Gastroesophageal sphincter (tissue), 4 donors: ENCODE measurements at places on chromosomes 5 and 9. TPM values are rescaled to one million over a fixed set of nuclear protein-coding genes. Genes with fewer than 3 reads are reported as not detected.

Gene SPATA31A3
- total RNA-seq, result not detected

Gene FBXW11
- 88.3 TPM for total RNA-seq

Gene ARHGEF39
- 1.1 TPM for total RNA-seq

Gene ZNG1E
- total RNA-seq, result 16.1 TPM

Gene MEGF9
- 24.7 TPM for total RNA-seq

Gene F2RL1
- 0.50 TPM for total RNA-seq

Gene SAP30L
- 83.0 TPM for total RNA-seq

Gene MARVELD2
- total RNA-seq, result 2.2 TPM

Gene SPATA31C1
- total RNA-seq, result not detected

Gene NPR2
- total RNA-seq, result 30.6 TPM

GRCh38 chr9:127707766-127708165 lies 978 bp downstream of the CFAP157 start:
- ATAC-seq, result no peak

DNA sequence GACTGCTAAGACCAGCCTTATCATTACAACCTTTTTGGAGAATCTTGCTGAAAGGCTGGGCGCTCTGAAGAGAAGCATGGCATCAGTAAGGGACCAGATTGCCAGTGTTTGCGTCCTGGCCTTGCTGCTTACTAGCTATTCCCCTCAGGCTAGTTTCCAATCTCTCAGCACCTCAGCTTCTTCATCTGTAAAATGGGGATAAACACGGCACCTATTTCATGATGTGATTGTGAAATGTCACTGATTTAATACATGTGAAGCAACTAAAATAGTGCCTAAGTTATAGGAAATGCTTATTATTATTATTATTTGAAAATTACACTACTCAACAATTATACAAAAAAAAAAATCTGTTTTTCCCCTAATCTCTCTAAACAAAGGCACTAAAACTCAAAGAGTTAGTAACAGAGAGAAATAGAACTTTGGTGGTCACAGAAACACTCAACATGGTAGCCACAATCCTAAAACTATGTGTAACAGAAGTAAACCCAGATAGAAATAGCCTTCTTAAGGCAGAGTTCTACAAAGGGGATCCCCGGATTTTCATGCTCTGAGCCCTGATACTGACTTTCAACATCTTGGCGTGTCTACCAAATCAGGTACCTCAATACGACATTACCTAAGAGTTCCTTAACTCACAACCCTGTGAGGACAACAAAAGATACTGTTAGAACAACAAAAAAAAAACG lies 62.0 kb downstream of the ENC1 start:
- ATAC-seq, result no peak

DNA sequence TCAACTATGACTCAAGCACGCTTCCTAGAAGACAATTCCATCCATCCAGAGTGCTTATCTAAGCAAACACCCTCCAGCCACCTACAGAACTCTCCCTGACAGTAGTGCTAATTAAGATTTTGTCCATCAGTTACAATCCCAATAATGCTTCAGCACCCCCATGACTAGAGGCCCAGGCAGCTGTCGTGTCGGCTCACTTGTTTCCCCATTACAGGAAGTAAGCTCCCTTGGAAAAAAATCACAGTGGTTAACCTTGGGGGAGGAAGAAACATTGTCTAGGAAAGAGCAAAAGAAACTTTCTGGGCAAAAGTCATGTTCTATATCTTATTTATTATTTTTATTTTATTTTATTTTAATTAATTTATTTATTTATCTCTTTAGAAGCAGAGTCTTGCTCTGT lies 108.8 kb upstream of the LPAR1 start:
- ATAC-seq, result no peak

GRCh38 chr5:118984602-118985001 lies 3.7 kb downstream of the DTWD2 start:
- no peak for ATAC-seq

DNA sequence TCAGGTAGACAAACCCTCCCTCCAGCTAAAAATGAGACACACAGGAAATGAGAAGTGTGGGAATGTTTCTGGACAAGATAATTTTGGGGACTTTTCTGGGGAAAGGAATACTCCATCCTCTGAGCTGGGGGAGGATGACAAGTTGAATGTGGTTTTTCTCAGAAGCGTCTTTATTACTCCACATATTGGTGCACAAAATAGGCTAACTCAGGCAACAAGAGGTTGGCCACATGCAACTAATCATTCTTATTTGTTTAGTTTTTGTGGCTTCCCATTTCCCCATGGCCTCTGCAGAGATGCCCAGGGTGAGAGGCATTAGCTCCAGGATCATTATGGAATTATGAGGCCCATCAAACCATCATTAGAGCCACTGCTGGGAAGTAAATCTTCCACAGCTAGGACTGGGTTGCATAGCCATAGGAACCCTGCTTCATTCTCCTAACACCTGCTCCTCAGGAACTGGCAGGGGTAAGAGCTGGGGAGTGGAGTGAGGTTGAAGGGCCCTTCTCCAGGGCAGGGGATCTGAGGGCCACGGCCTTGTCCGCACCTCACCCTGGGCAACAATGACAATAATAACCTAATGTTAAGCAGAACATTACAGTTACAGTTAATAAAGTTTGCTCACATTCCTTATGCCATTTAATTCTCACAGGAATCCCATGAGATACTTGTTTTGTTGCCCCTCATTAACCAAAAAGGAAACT lies 9.3 kb upstream of the SIL1 start:
- no peak for ATAC-seq

DNA sequence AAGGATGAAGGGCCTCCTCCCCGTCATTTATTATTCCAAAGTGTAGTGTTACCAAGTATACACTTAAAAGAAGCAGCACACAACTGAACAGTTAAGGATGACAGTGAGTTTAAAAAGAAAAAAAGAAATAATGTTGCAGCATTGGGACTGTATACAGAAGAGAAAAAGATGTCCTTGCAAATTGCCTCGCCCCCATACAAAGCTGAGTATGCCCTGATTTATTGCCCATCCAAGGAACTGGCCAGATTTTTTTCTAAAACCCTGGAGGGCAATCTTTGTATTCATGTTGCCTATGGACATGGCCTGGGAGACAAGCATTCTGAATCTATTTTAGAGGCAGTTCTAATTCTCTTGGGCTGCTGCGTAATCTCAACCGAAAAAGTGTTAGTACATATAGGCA lies 182.7 kb upstream of the NR4A3 start:
- ATAC-seq, result no peak

DNA sequence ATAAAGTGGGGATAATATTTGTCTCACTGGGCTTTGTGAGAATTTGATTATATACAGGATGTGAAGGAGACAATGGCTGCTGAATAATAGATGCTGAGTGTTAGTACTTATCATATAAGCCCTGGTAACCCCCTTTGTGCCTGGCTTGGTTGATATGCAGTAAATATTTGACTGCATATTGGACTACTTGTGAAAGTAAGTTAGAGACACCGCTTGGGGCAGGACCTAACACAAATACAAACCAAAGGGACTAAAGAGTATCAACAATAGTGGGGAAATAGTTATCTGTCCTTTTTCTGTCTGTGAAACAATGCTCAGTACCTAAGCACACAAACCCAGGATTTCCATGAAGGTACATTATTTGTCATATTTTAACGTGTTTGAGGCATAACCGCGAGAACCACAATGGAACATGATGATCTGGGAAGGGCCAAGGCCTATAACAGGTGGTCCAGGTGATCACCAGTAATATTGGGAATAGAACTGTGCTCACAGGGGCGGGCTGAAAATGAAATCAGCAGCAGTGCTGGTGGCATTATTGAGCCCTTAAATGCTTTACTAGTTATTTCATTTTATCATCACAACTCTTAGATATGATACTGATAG lies 138.2 kb upstream of the SMARCA2 start:
- no peak for ATAC-seq

DNA sequence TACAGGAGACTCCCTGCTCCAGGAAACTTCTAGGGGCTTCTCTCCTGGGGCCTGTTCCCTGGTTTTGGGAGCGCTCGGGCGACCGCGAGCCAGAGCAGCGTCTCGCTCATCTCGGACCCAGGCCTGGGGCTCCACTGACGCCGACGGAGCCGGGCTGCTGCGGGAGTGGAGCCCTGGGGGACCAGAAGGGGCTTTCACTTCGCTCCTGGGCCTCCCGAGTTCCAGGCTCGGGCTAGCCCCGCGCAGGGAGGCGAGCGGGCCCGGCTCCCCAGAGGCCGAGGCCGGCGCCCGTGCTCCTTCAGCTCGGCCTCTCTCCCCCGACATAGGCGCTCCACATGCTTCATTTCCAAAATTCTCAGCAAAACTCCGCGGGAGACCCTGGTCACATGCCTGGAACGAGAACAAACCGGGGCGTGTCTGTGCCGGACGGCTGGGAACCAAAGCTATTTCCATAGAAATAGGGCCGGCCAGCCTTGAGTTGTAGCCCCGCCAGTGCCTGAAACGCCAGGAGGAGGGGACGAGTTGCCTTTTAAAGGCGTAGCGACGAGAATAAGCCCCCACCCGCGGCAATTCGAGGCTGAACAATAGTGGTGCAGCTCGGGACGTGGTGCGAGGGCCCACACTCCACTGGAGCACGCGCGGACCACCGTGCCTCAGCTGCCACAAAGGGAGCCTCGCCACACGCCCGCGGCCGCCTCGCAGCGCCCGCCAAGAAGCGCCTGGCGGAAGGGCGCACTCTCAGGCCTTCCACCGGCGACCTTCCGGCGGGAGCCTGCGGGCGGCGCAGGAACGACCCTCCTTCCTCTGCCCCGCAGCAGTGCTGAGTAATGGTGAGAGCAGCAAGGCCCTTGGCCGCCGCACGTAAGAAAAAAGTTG lies 1.1 kb upstream of the G3BP1 start:
- peak; percentile 25 for ATAC-seq

GRCh38 chr5:164832516-164832915 lies 1327.1 kb downstream of the MAT2B start:
- no peak for ATAC-seq

- ATAC-seq, result no peak
These were observed 234.9 kb upstream of the RIOK2 start for GRCh38 chr5:97417986-97418385.

DNA sequence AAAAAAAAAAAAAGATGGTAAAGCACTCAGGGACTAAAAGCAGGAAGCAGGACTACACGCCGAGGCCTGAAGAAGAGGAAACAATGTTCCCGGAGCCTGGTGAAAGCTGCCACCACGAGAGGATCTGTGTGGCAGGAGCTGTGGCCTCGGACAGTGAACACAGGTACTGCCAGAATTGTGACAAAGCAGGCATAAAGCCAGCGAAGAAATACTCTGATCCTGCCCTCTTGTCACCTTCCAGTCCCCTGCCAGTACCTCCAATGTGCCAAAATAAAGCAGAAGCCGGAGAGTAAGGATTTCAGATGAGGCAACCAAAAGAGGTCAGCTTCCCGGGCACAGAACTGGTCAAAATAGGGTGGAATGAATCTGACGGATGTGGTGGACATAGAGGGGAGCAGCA lies 211.5 kb upstream of the TARS1 start:
- ATAC-seq, result no peak

- no peak for ATAC-seq
These were observed 260.7 kb upstream of the KCNN2 start for GRCh38 chr5:114101153-114101552.

DNA sequence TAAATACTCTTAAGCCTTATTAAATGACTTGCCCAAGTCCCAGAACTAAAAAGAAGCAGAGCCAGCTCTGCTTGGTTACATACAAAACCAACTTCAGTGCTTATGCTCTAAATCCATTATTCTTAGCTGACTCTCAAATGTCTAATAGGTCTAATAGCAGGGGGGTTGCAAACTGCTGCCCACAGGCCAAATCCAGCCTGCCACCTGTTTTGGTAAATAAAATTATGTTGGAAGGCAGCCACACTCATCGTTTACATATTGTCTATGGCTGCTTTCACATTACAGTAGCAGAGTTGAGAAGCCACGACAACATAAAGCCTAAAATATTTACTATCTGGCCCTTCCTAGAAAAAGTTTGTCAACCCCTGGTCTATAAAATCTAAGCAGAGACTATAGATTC lies 69.0 kb downstream of the KLHL3 start:
- no peak for ATAC-seq

DNA sequence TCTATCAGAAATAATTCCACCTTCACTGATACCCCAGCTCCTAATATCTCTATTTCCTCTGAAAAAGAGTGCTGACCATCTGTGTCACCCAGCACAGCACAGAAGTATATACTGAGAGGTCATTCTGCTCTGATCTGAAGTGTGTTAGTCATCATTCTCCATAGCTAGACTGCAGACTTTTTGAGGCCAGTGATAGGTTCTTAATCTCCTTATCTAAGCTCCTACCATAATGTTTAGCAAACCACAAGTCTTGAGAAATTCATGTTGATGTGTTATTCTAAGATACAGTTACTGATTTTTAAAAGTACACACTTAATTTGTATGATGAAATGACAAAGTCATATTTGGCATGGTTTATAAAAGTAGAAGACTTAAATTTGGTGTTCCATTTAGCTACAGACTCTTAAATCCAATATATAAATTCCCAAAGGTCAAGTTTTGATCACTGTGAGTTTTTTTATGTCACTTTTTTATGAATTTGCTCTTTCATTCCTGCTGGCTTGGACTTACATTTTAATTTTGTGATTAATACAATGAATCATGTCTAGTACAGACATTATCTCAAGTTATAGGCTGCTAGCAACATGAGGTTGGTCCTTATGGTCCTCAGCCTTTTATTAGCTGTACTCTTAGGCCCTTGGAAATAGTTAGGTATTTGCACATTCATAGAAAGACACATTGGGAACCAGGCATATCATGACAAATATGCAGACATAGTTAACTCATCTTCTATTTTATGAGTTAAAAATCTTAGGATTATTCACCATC lies 380.8 kb downstream of the EBF1 start:
- ATAC-seq, result no peak

DNA sequence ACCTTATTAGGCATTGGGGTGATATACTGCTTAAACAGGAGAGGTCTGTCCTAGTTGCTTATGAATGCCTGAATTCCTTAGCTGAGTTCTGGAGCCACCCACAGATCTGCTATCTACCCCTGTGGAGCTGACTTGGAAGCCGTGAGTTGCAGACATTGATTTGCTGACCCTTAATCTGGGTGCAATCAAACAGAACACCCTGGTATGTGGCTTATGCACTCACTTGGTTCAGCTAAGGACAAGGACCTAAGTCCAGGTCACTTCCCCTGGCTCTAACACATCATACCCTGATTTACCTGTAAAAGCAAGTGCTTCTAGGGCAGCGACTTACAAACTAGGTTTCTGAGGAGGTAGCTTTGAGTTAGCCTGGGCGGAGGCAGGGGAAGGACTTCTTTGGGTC lies 41.6 kb upstream of the TLR4 start:
- ATAC-seq, result no peak

GRCh38 chr9:113388833-113389232 lies 12.0 kb upstream of the HDHD3 start:
- no peak for ATAC-seq

- ATAC-seq, result no peak
These were observed 8.0 kb downstream of the CCNG1 start for GRCh38 chr5:163445345-163445744.

DNA sequence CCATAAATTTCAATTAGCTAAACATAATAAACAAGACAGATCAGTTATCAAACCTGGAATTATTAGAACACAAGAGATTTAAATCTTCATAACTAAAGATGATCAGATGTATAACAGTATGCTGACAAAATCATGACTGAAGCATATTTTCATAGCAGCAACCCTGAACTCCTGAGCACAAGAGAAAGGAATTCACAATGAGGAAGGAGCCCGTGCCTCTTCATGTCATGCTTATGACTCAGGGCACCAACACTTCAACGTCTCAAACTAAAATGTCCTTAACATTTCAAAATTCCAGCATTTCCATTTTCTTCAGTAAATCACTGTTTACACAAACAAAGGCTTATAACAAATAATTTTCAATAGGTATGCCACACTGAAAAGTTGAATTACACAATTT lies 6.7 kb downstream of the AP3B1 start:
- ATAC-seq, result no peak

- ATAC-seq, result peak; percentile 62
These were observed 76.4 kb downstream of the EPB41L4B start for GRCh38 chr9:109244179-109245132.
